Glutamatergic neuron (in vitro differentiated cells): ENCODE measurements at places on chromosomes 7 and 10.
A peak's percentile ranks its signal among the peaks of the same experiment; 100 is the strongest.

DNA sequence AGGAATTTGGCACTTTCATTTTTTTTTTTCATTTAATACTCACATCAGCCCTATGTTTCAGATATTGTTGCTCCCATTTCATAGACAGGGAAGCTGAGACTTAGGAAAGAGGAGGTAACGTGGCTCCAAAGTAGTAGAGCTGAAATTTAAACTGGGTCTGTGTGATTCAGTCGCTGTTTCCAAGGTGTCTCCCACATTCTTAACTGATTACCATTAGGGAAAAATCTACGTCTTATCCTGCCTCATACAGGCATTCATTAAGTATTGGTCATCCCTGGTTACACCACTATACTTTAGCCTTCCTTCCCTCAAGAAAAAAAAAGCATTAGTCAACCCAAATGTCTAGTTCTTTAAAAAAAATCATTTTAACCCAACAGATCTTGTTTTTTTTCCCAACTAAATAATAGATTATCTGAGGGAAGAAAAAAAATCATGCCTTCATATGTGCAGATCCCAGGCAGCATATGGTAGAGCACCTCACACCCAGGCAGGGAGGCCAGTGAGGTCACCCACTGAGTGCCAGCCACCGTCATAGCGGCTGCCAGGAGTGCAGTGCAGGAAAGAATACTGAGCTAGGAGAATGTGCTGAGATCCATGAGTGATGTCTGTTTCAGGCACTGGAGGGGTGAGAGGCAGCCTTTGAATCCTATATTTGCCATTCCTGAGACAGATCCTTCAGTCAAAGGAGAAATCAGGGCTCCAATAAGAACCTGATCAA lies 59.0 kb upstream of the SORCS3 start:
- no peak for DNase-seq
- peaks cover 3% of the 10 kb centered on the region for H3K27me3 ChIP-seq
- no peak overlapping the region for H3K4me3 ChIP-seq
- no peak overlapping the region for H3K27ac ChIP-seq
- peaks cover 7% of the 10 kb centered on the region for H3K4me1 ChIP-seq
- H3K36me3 ChIP-seq, result no peaks in the 10 kb centered on the region

GRCh38 chr10:67771200-67771599 lies 66.8 kb downstream of the DNAJC12 start:
- no peak overlapping the region for H3K27ac ChIP-seq
- peaks cover 2% of the 10 kb centered on the region for H3K27me3 ChIP-seq
- DNase-seq, result no peak
- H3K4me3 ChIP-seq, result no peak overlapping the region
- H3K36me3 ChIP-seq, result no peaks in the 10 kb centered on the region
- no peaks in the 10 kb centered on the region for H3K4me1 ChIP-seq

DNA sequence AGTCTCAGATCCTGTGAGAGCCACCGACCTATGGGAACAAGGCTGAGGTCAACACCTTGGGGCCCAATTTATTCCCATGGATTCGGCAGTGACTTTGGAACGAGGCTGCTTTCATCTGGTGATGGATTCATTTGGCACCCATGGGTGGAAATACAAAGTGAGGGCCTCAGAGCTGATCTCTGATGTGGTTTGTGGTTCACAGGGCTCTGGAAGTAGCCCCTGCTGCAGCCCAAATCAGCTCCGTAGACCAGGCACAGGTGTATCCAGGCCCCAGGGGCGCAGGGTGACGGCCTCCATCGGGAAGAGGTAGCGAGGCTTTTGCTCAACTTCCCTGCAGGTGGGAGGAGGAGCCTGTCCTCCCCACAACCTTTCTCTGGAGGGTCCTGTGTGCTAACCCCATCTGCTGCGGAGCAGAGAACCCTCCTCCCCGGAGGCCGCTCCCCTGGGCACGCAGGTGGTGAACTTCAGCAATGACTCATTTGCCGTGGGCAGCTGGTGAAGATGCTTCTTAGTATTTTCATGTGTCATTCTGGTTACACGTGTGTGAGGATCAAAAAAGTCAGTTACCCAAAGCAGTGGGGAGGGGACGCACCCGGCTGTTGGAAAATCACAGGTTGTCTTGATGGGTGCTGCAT lies 7.5 kb upstream of the JAKMIP3 start:
- peaks cover 4% of the 10 kb centered on the region for H3K36me3 ChIP-seq
- no peak for DNase-seq
- no peak overlapping the region for H3K4me3 ChIP-seq
- peaks cover 4% of the 10 kb centered on the region for H3K4me1 ChIP-seq
- H3K27ac ChIP-seq, result peak overlapping the region; percentile 25

- peak overlapping the region; percentile 99 for H3K4me3 ChIP-seq
- DNase-seq, result no peak
- peaks cover 9% of the 10 kb centered on the region for H3K4me1 ChIP-seq
- H3K27me3 ChIP-seq, result peaks cover 14% of the 10 kb centered on the region
- peak overlapping the region; percentile 73 for H3K27ac ChIP-seq
- H3K36me3 ChIP-seq, result no peaks in the 10 kb centered on the region
Observed at GRCh38 chr7:4774658-4775249, 669 bp upstream of the AP5Z1 start.

DNA sequence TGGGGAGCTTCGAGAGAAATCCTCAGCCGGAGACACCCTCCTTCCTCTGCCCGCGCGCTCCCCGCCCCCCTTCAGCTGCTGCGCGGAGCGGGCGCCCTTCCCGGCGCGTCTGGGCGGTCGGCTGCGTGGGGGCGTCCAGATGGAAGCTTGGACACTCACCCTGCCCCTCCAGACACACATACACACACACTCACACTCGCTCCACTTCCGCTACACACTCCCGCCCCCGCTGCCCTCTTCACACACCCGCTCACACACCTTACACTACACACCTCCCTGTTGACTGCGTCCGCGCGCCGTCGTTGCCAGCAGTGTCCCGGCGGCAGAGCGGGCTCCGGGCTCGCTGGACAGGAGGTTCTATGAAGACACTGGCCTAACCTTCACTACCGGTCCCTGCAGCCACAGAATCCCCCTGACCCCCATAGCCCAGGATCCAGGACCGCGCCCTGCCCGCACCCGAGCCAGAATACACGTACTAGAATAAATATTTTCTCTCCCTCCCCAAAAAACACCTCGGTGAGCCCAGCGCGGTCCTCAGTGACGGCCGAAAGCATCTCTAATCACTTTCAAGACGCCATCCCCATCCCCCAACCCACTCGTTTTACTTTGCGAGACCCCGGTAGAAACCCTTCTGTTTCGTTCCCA lies 1.1 kb upstream of the EGR2 start:
- H3K27ac ChIP-seq, result peak overlapping the region; percentile 55
- peaks cover 12% of the 10 kb centered on the region for H3K4me1 ChIP-seq
- no peaks in the 10 kb centered on the region for H3K36me3 ChIP-seq
- H3K27me3 ChIP-seq, result peaks cover 33% of the 10 kb centered on the region
- peak; percentile 47 for DNase-seq

DNA sequence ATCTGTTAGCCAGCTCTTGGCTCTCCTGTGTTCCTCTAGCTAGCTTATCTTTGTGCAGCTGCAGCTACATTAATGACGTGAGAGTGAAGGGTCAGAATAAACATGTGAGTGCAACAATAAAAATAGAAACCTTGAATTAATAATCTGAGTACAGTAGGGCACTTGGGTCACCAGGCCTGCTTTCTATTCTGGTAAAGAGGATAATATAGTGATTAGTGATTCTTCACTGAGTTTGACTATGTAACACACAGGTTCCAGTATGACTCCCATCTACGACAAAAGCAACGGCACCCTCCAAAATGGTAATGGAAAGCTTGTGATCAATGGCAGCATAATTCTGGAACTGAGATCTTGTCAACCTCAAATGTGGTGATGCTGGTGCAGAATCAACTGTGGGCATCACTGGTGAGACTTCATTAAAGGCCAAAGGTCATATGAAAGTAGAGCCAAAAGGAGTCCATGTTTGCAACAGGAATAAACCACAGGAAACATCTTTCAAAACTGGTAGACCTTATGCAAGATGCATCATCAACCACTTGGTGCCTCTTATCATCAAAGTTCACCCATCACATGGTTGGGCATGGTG lies 77.6 kb downstream of the NRBF2 start:
- H3K4me1 ChIP-seq, result peaks cover 27% of the 10 kb centered on the region
- no peaks in the 10 kb centered on the region for H3K27me3 ChIP-seq
- no peaks in the 10 kb centered on the region for H3K36me3 ChIP-seq
- DNase-seq, result no peak

DNA sequence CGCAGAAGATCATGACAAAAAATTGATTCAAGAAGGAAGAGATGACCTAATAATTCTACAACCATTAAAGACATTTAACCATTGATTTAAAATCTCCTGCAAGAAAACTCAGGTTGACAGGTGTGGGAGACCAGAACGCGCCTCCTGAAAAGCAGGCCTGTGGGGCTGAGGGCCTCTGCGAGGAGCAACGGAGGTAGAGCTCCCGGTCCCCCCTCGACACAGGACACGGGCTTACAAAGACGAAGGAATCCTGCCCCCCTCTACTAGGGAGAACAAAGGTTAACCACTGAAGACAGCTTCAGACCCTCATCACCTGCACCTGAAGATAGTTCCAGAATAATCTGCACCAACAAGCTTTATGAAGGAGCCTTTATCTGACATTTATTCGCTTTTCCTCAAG lies 55.9 kb upstream of the INPP5A start:
- H3K27ac ChIP-seq, result no peak overlapping the region
- no peak for DNase-seq
- H3K4me3 ChIP-seq, result no peak overlapping the region
- H3K4me1 ChIP-seq, result no peaks in the 10 kb centered on the region
- no peaks in the 10 kb centered on the region for H3K36me3 ChIP-seq

GRCh38 chr7:138690495-138690894 lies 10.7 kb downstream of the SVOPL start:
- H3K36me3 ChIP-seq, result no peaks in the 10 kb centered on the region
- no peak overlapping the region for H3K4me3 ChIP-seq
- H3K27ac ChIP-seq, result no peak overlapping the region
- no peaks in the 10 kb centered on the region for H3K27me3 ChIP-seq
- H3K4me1 ChIP-seq, result no peaks in the 10 kb centered on the region

DNA sequence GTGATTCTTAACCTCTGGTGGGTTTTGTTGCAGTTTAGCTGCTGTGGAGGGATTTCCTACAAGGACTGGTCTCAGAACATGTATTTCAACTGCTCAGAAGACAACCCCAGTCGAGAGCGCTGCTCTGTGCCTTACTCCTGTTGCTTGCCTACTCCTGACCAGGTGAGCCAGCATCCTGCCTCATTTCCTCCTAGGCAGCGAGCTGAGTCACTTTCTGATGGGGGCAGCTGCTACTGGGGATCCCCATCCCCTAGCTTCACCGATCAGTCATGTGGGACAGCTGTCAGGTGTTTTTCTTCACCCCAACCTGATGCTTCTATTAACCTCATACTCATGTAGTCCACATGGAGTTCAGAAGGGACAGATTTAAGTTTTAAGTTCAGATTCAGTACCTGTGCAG lies 21.7 kb upstream of the SMO start:
- H3K4me1 ChIP-seq, result peaks cover 6% of the 10 kb centered on the region
- DNase-seq, result no peak
- H3K27me3 ChIP-seq, result peaks cover 7% of the 10 kb centered on the region
- no peak overlapping the region for H3K4me3 ChIP-seq

DNA sequence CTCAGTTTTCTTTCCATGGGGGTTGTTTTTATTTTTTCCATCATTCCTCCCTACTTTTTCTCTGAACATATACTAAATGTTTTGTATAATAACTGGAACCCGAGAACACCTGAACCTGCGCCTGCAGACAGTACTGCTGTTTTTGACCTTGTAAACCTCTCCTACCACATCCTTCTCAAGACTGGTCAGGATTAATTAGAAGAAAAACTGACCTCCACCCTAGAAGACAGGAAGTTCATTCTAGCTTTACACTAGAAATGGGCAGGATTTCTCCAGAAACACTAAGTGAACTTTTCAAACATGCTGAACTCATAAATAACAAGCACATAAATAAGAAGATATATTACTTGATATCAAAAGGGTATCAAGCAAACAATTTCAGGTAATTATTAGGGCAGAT lies 751 bp upstream of the HYCC1 start:
- peaks cover 3% of the 10 kb centered on the region for H3K27me3 ChIP-seq
- H3K36me3 ChIP-seq, result no peaks in the 10 kb centered on the region
- H3K4me1 ChIP-seq, result peaks cover 3% of the 10 kb centered on the region
- DNase-seq, result no peak
- H3K4me3 ChIP-seq, result peak overlapping the region; percentile 92

GRCh38 chr7:140607441-140607989 lies 33.1 kb downstream of the DENND2A start:
- DNase-seq, result no peak
- no peaks in the 10 kb centered on the region for H3K27me3 ChIP-seq
- H3K36me3 ChIP-seq, result no peaks in the 10 kb centered on the region
- no peak overlapping the region for H3K4me3 ChIP-seq
- H3K4me1 ChIP-seq, result peaks cover 6% of the 10 kb centered on the region
- H3K27ac ChIP-seq, result peak overlapping the region; percentile 29

GRCh38 chr10:34609287-34609940 lies 205.7 kb downstream of the PARD3 start:
- H3K27me3 ChIP-seq, result no peaks in the 10 kb centered on the region
- no peak overlapping the region for H3K4me3 ChIP-seq
- no peak overlapping the region for H3K27ac ChIP-seq
- no peak for DNase-seq
- H3K36me3 ChIP-seq, result no peaks in the 10 kb centered on the region

GRCh38 chr10:125479059-125479458 lies 203.9 kb downstream of the TEX36 start:
- DNase-seq, result no peak
- H3K27ac ChIP-seq, result no peak overlapping the region
- H3K4me3 ChIP-seq, result no peak overlapping the region

GRCh38 chr10:53361936-53362335 lies 589.4 kb upstream of the MBL2 start:
- no peak for DNase-seq
- no peaks in the 10 kb centered on the region for H3K36me3 ChIP-seq
- no peaks in the 10 kb centered on the region for H3K27me3 ChIP-seq
- no peak overlapping the region for H3K4me3 ChIP-seq
- H3K27ac ChIP-seq, result no peak overlapping the region
- no peaks in the 10 kb centered on the region for H3K4me1 ChIP-seq

- no peak overlapping the region for H3K4me3 ChIP-seq
- DNase-seq, result no peak
- H3K27me3 ChIP-seq, result no peaks in the 10 kb centered on the region
- H3K4me1 ChIP-seq, result peaks cover 8% of the 10 kb centered on the region
- H3K36me3 ChIP-seq, result no peaks in the 10 kb centered on the region
Observed at GRCh38 chr7:12985228-12985627, 297.8 kb downstream of the ARL4A start.

DNA sequence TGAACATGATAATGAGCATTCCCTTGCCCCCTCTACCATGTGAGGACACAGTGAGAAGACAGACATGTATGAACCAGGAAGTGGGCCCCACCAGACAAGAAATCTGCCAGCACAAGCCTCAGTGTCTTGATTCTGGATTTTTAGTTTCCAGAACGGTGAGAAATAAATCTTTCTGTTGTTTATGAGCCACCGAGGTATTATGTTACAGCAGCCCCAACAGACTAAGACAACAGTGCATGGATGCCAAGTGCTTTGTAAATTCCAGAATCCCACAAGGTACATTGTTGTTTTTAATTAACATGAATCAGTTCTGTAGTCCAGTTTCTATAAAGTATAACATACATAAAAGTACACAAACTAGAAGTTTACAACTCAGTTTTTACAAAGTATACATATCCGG lies 162.2 kb downstream of the ARHGAP21 start:
- no peaks in the 10 kb centered on the region for H3K4me1 ChIP-seq
- H3K27me3 ChIP-seq, result no peaks in the 10 kb centered on the region
- peaks cover 12% of the 10 kb centered on the region for H3K36me3 ChIP-seq
- no peak overlapping the region for H3K4me3 ChIP-seq
